ENCODE measurements at places on chromosomes 12 and 14.

DNA sequence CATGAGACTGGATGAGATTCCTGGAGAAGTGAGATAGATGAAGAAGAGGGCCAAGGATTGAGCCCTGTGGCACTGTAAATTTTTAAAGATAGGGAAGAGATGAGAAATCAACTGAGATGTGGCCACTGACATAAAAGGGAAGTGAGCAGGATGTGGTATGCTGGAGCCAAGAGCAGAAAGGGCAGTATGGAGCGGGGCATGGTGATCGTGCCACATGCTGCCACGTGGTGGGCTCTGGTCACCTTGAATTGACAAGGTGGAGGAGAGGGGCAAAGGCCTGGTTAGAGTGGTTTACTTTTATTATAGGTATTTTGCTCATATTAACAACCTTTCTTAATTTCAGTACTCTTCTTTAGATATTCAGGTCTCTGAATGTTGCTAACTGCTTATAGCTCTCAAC is 257.9 kb downstream of the NEDD1 start:
- no peak for DNase-seq

DNA sequence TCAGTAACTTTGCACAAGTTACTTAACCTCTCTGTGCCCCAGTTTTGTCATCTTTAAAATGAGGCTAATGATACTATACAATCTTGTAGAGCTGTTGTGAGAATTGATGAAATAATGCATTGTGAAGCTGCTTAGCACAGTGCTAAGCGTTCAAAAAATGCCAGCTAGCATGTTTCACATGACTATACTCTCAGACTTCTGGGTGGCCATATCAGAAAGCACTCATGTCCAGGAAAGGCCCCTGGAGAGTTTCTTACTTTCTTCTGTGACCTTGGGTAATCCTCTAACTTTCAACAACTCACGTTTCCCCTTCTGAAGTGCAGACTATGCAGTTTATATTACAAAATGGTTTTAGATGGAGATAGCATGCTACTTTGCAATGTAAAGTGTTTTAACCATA is 68.1 kb downstream of the TPH2 start:
- DNase-seq, result no peak

DNA sequence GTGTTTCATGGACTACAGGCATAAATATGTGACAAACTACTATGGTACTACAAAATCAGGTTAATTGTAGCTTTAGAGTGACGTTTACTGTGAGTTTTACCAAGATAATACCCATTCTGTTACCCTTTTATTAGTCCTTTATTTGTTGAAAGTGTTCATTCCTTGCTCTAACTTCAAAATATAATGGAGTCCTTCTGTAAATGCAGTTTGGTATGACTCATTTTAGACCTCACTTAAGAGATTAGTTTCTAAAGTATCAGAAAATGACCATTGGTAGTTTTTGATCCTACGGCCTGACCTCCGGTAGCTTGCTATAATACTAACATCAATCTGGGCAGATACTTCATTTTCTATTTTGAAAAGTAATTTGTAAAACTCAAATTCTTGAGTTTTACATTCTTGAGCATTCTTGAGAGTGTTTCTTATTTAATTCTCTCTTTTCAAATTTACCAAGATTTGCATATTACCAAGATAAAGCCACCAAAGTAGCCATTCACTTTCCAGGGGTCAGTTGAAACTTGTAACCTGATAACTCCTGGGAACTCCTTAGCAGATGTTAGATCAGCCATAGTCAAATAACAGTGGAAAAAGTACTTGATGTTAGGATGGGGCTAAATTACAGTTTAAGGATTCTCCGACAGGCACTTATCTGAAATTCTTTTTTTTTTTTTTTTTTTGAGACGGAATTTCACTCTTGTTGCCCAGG is 4.2 kb downstream of the HSPA2 start:
- DNase-seq, result no peak

GRCh38 chr14:54712465-54713200 is 145.7 kb downstream of the SAMD4A start:
- DNase-seq, result no peak

- no peak for DNase-seq
Observed at GRCh38 chr14:34356264-34356654, 105.8 kb downstream of the SPTSSA start.

GRCh38 chr14:29273513-29273912 is 506.9 kb downstream of the FOXG1 start:
- DNase-seq, result no peak

DNA sequence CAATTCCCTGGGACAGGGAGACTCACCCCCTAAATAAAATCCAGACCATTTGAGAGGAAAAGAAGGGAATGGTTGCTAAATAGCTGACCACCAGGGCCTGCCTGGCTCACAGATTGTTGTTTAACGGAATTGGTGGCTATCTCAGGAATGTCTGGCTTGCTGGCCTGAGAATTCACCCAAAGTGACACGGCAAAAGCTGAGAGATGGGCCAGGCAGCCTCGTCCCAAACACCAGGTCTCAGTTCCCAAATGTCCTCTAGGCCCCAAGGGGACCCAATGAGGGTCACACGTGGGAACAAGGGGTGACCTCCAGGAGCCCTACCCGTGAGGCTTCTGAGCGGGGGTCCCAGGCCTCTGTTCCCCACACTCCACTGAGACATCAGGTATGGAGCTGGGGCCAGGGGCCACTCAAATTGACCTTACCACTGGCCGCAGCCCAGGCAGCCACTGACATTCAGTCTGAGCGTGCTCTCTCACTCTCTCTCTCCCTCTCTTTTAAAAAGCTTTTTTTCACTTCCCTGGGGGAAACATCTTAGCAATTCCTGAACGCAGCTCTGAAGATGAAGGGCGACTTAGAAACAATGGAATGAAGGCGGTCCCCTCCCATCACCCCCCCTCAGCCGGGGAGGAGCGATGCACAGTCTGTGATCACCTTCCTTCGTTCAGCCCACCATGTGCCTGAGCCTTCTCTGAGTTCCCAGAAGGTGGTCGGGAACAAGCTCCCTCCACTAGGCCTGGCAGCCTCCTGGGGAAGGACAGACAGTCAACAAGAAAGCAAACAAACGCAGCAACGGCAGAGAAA is 131.2 kb downstream of the SCARB1 start:
- no peak for DNase-seq

DNA sequence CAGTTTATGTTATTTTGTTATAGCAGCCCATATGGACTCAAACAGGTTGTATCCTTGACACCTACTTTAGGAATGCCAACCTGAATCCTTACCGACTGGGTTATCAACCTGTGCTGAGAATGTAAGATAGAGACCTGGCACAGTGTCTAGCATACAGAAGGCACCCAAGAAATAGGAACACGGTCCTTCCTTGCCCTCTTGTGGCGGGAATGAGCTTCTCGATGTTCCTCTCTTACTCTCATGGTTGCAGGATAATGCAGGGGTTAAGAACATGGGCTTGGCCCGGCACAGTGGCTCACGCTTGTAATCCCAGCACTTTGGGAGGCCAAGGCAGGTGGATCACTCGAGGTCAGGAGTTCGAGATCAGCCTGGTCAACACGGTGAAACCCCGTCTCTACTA is 6.5 kb downstream of the C12orf43 start:
- DNase-seq, result no peak

DNA sequence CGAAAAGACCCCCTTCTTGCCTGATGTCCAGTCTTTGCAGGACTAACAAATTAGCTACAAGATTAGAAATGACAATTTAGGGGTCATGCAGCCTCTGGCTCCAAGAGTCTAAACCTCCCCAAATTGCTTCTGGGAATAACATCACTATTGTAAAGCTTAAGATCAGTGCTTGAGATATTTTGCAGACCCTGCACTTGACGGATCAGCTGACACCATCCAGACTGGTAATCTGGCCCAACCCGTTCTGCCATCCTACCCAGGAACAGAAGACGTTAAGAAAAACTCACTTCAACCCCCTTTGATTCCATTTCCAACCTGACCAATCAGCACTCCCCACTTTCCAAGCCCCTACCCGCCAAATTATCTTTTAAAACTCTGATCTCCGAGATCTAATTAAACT is 236.7 kb upstream of the KRR1 start:
- DNase-seq, result no peak

DNA sequence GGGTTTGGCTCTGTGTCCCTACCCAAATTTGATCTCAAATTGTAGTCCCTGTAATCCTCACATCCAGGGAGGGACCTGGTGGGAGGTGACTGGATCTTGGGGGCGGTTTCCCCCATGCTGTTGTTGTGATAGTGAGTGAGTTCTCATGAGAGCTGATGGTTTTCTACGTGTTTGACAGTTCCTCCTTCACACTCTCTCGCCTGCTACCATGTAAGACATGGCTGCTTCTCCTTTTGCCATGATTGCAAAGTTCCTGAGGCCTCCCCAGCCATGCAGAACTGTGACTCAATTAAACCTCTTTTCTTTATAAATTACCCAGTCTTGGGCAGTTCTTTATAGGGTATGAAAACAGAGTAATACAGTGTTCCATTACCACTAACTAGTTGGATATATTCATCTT is 10.3 kb upstream of the LRRC23 start:
- no peak for DNase-seq

GRCh38 chr14:68585690-68586089 is 207.2 kb downstream of the ZFP36L1 start:
- DNase-seq, result no peak

DNA sequence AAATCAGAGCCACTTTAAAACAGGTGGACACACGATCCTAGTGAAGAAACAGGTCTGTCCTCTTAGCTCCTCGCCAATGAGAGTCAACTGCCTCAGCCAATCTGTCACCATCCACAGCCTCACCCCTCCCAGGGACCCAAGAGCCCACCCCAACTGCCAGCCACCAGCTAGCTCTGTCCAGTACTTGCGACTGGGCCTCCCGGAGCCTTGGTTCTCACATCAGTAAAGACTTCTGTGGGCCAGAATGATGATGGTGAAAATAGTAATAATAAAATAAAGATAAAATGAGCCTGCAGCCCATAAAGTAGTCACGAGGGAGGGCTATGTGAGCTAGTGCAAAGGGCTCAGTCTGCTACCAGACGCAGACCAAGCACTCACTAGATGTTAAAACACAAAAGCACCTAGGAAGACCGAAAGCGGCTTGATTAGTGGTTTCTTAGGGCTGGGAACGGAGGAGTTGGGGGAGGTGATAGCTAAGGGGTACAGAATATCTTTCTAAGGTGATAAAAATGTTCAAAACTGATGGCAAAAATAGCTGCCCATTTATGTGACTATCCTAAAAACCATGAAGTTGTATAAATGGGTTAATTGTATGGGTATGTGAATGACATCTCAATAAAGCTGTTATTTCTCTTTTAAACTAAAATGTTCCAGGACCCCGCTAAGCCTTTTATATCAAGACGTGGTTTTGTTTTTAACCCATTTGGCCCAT is 39.8 kb downstream of the ACTN1 start:
- no peak for DNase-seq

GRCh38 chr14:54342806-54343205 is 54.0 kb upstream of the CDKN3 start:
- DNase-seq, result no peak

- no peak for DNase-seq
Observed at GRCh38 chr12:43028826-43029225, 439.3 kb upstream of the PRICKLE1 start.

DNA sequence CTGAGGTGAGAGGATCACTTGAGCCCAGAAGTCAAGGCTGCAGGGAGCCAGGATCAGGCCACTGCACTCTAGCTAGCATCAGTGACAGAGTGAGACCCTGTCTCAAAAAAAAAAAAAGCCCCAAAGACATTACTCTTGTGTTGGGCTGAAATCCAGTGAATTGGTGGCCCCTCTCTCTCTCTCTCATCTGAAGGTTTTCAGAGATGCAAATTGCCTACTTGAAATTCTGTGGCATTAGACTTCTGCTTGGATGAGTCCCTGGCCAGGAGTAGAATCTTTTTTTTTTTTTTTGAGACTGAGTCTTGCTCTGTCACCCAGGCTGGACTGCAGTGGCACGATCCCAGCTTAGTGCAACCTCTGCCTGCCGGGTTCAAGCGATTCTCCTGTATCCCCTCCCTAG is 112.0 kb upstream of the ATF7IP start:
- no peak for DNase-seq

DNA sequence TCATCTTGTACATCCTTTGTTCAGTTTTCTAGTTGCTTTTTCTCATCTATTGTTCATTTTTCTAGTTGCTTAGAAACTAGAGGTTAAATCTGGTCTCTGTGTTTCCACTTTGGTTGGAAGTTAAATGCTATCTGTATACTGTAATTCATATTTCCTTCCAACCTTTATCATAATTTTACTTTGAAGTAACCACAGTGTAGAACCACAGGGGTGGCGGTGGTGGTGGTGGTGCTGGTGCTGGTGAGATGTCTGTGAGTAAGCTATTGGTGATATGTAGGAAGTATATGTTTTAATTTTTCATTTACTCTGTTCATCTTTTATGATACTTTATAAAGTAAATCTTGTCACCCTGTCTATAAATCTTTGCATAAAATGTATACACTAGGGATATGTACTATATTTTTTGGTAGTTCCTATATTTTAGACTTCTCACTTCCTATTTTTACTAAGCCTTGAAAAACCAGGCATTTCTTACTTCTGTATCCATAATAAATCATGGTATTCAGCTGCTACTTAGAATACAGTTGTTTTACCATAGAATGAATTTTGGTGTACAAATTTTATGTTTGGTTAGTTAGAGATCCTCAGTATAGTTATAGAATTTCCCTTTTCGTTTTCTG is 31.9 kb downstream of the CCDC91 start:
- DNase-seq, result peak; percentile 23
